ENCODE measurements at places on chromosomes 5 and 9.

- DNase-seq, result no peak
Observed at GRCh38 chr5:141476132-141476911, 556 bp downstream of the PCDHGC3 start.

DNA sequence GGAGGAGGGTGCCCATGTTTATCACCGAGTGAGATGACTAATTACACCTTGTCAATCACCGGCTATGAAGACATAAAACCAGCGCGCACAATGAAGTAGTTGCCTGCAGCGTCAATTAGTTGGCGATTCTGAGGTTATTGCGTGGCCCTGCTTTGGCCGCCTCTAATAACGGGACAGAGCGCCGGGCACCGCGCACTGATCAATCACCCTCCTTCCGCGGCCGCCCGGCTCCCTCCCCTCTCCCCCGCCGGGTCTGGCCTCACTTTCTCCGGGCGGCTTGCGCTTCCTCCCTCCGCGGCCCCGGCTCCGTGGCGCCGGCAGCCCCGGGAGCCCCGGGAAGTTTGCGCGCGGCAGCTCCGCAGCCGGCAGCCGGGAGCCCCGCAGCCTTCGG is 3.3 kb upstream of the LHX2 start:
- DNase-seq, result no peak

- no peak for DNase-seq
Observed at GRCh38 chr9:134405527-134405926, 79.3 kb downstream of the RXRA start.

DNA sequence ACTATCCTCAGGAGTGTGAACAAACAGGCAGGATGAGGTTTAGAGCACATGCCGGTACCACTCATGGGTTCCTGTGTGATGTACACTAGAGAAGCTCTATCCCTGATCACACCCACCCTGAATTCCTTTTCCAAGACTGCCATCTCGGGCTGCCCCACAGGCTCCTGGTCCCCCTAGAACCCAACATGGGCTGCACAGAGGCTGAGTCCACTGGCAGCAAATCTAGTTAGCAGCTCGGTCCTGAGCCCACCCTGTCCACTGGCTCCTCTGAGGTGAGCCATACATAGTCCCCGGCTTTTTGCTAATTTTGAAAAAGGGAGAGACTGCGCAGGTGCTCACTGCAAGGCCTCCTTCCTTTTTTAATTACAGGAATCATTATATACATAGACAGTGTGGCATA is 227.0 kb downstream of the FSTL4 start:
- DNase-seq, result no peak

DNA sequence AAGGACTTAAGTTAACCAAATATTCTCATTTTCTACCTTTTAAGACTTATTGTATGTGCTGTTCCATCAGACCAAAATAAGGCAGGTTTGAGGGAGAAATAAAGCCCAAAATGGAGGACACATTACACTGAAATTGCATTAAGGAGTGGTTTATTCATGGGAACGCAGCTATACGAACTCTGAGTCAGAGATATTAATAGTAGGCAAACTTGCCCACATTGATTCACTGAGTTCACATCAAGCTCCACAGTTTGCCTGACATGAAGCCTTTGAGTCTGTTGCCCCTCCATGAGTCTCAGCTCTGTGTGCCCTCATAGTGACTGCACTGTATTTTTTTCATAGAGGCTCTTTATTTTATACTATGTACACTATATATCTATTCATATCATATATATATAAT is 135.0 kb upstream of the SNX2 start:
- DNase-seq, result no peak

Measured in activated CD4-positive, CD25-positive, alpha-beta regulatory T cell (primary cell).